Dermis microvascular lymphatic vessel endothelial cell (primary cell): ENCODE measurements at places on chromosomes 1 and 21. TPM values are rescaled to one million over a fixed set of nuclear protein-coding genes. Genes with fewer than 3 reads are reported as not detected.

Gene CACNA1S
- total RNA-seq = not detected in 2 replicates

Gene PM20D1
- total RNA-seq = under 0.01 and 0.25 TPM in 2 replicates

Gene SLC1A7
- total RNA-seq = not detected in 2 replicates

Gene VSIG8
- not detected in 2 replicates for total RNA-seq

Gene OR14A16
- total RNA-seq = not detected in 2 replicates

Gene CFAP126
- total RNA-seq = not detected in 2 replicates

Gene TTC39A
- 3.5 and 6.3 TPM in 2 replicates for total RNA-seq

Gene KIF17
- total RNA-seq = 22.0 and 24.0 TPM in 2 replicates

Gene KIF1B
- total RNA-seq = 23.0 and 32.2 TPM in 2 replicates

Gene SLC16A4
- 0.13 and 0.25 TPM in 2 replicates for total RNA-seq

Gene MPZ
- 1.5 and 2.0 TPM in 2 replicates for total RNA-seq

Gene SPRR5
- total RNA-seq = not detected in 2 replicates

Gene OVAAL
- not detected in 2 replicates for total RNA-seq

Gene SPRR2A
- not detected in 2 replicates for total RNA-seq

Gene ACTA1
- total RNA-seq = under 0.01 TPM in 1 of 2 replicates, not detected in the other

Gene RNU1-1
- under 0.01 TPM in 2 replicates for total RNA-seq

Gene TPTE
- not detected in 2 replicates for total RNA-seq

Gene USH2A
- total RNA-seq = not detected in 2 replicates

Gene MCOLN2
- not detected in 2 replicates for total RNA-seq

Gene UTS2
- not detected in 2 replicates for total RNA-seq

Gene CRB1
- total RNA-seq = under 0.01 TPM in 1 of 2 replicates, not detected in the other

Gene DPYD
- 12.6 and 15.2 TPM in 2 replicates for total RNA-seq

Gene KRTAP15-1
- not detected in 2 replicates for total RNA-seq

Gene DISP3
- total RNA-seq = under 0.01 and 0.25 TPM in 2 replicates
